ENCODE measurements at places on chromosomes 1 and 21.

- DNase-seq = no peak
Observed at GRCh38 chr1:242828828-242829227, 304.3 kb upstream of the PLD5 start.

GRCh38 chr21:39568361-39568760, 44.4 kb upstream of the B3GALT5 start:
- DNase-seq = no peak

GRCh38 chr1:153536012-153536670, 350 bp upstream of the S100A6 start:
- peak; percentile 91 for DNase-seq

GRCh38 chr1:113275083-113275482, 115.2 kb upstream of the MAGI3 start:
- DNase-seq = no peak

Data from uterus (tissue), 4 donors.